ENCODE measurements at places on chromosomes 4 and X.

- no peak for DNase-seq
These were observed 4.1 kb downstream of the ENPEP start for GRCh38 chr4:110480031-110480549.

DNA sequence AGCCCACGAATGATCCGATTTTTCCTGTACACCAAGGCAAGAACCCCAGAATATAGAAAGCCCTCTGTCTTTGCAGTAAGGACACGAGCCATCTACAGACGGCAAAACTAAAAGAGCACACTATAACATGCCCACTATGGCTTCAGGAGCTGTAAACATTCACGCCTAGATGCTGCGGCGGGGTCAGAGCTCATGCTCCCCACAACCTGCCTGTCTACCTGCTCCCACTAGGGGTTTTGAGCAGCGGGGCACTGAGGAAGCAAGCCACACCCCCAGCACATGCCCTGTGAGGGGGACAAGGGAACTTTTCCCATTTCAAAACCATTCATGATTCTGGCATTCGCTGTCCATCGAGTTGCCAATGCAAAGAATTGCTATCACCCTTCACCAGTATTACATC is 144.8 kb downstream of the PAPSS1 start:
- DNase-seq, result no peak

DNA sequence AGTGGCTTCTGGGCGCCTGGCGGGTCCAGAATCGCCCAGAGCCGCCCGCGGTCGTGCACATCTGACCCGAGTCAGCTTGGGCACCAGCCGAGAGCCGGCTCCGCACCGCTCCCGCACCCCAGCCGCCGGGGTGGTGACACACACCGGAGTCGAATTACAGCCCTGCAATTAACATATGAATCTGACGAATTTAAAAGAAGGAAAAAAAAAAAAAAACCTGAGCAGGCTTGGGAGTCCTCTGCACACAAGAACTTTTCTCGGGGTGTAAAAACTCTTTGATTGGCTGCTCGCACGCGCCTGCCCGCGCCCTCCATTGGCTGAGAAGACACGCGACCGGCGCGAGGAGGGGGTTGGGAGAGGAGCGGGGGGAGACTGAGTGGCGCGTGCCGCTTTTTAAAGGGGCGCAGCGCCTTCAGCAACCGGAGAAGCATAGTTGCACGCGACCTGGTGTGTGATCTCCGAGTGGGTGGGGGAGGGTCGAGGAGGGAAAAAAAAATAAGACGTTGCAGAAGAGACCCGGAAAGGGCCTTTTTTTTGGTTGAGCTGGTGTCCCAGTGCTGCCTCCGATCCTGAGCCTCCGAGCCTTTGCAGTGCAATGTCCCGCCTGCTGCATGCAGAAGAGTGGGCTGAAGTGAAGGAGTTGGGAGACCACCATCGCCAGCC is at the start of gene ATOH1:
TSS of gene ATOH1 (plus strand) at position 422 of the 663 bp plus-strand sequence. CDS start at position 596, 174 bp downstream.
- DNase-seq, result no peak

- no peak for DNase-seq
These were observed 344.6 kb downstream of the MID1IP1 start for GRCh38 chrX:39145859-39146258.

DNA sequence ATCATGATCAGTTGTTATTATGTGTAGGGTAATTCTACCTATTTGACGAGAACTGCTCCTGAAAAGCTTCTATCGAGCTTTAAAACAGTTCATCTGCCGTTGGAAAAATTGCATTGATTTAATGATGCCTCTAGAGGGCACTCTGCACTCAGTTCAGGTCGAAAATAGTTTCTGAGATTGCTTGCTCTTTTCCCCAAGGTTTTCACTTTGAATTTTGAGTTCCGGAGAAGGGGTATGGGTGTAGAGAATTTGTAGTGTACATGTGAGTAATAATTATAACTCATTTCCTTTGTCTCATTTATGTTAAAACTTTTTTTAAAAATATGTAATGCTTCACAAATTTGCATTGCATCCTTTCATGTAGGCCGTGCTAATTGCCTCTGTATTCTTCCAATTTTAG is 28.4 kb upstream of the TNIP3 start:
- no peak for DNase-seq

DNA sequence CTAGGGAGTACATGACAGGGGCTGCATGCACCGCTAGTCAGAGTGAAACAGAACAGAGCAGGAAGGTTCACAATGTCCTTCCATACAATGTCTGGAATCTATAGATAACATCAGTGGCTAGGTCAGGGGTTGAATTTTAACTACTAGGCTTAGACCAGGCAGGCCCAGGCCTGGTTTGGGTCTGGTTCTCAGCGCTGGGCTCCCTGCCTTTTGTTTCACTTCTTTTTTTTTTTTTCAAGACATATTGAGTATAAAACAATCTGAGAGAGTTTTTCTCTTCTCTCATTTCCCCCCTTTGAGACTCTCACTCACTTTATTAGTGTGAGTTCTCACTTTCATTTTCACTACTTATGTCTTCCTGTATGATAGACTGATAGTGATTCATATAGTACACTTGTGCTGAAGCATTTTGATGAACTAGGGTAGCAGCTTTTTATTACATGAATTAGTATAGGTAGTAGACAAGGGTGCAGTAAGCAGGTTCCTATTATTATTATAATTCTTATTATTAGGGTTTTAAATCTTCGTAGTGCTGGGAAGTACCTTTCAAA is 120.0 kb upstream of the ZDHHC15 start:
- no peak for DNase-seq

GRCh38 chr4:6900956-6901355 is 8.7 kb upstream of the TBC1D14 start:
- no peak for DNase-seq

GRCh38 chr4:75948822-75949444 is 8.1 kb upstream of the NAAA start:
- DNase-seq, result no peak

GRCh38 chr4:186915816-186916215 is 192.2 kb upstream of the FAT1 start:
- DNase-seq, result peak; percentile 2

DNA sequence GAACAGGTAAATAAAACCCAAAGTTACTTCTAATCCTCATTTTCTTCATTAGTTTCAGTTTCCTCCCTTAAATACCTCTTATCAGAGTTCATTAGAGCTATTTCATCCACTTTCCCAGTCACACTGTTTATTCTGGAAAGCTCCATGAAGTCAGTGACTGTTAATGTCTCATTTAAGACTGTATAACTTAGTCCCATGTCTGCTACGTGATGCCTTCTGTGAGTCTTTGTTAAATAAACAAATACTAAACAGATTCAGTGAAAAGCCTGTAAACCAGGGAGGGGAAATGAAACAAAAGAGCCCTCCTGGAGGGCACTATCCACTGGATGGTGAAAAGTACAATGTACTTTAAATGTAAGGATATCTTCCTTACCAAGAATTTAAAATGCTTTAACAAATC is 24.7 kb downstream of the ACE2 start:
- no peak for DNase-seq

DNA sequence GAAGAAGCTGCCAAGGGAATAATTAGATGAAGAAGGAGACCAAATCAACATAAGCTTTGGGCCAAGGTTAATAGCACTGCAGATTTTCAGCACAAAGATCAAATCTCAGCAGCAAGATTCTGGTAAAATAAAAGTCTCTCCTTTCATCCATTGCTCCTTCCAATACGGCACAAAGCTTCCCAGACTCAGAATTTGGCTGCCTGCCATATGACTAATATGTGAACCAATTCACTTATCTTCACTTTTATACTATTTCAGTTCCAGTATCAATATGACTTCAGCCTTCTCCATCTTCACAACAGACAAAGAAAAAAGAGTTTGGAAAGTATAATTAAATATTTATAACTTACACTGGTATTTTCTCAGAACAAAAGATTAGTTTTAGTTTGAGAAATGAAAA is 978.3 kb upstream of the GRID2 start:
- no peak for DNase-seq

DNA sequence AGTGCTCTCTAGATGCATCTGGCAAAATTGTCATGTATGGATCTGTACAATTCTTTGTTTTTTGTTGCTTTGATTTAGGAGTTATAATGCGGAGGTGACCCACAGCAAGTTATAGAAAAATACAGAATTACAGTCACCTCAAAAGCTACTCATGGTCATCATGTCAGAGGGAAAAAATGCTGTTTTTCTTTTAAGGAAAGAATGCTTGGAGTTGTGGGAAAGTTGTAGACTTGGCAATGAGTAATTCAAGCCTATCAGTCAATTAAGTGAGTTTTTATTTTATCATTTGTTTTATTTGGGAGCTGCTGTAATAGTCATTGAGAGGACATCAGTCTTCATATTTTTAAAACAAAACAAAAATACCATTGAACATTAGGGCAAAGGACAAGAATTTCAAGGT is 16.4 kb downstream of the FHL1 start:
- DNase-seq, result no peak

DNA sequence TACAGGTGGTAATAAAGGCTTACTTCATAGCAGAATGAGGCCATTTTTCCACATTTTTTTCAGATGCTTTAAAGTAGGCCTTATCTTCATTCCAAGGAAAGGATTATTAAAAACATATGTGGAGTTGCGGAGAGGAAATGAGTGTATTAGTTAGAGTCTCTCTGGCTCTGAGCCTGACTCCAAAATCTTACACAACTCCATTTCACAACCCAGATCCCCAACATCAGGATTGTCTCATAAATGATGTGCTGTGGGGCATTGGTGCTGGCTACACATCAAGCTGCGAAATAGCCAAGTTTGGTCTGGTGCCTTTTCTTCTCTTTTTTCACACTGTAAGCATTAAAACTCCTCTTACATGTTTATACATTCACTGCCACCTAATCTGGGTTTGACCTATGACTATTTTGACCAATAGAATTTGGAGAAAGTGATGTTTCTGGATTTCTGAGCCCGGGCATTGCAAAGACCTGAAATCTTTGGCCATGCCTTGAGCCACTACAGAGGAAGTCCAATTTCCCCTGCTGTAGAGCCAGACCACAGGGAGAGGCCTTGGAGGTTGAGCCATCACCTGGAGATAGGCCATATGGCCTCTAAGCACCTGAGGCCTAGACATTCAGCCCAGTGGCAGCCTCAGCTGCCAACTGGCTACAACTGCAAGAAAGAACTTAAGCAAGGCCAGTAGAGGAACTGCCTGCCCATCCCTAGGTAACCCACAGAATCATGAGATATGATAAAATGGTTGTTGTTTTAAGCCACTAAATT is 16.7 kb upstream of the SOD3 start:
- DNase-seq, result no peak

- no peak for DNase-seq
These were observed 471 bp downstream of the MCTS1 start for GRCh38 chrX:120604361-120604782.

DNA sequence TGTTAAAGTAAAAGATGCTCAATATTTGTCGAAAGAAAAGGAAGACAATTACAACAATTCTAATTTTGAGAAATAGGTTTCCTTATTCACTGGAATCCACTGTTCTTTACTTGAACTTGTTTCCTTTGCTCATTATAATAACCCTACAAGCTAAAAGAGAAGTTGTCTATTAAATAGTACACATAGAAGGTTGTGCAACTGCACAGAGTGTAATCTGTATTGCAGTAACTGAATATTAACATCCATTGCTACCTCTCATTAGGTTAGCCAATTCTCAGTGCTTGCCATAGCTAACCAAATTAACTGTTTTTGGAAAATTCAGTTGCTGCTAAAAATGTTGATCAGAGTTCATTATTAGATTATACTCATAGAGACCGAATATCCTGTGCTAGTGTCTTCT is 120.0 kb downstream of the PDLIM5 start:
- DNase-seq, result no peak

GRCh38 chrX:23292988-23293651 is 41.5 kb upstream of the PTCHD1 start:
- DNase-seq, result no peak

DNA sequence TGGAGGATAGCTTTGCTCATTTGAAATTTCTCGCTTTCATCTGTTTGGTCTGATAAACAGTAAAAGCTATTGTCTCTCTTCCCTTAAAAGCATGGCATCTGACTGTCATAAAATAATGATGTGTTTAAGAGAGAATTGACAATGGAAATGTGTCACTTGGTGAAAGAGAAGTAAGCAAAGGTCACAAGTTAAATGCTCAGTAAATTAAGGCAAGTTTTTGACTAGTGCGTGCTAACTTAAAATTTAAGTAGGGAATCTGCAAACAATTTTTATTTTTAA is 161.6 kb upstream of the ANKRD50 start:
- no peak for DNase-seq

DNA sequence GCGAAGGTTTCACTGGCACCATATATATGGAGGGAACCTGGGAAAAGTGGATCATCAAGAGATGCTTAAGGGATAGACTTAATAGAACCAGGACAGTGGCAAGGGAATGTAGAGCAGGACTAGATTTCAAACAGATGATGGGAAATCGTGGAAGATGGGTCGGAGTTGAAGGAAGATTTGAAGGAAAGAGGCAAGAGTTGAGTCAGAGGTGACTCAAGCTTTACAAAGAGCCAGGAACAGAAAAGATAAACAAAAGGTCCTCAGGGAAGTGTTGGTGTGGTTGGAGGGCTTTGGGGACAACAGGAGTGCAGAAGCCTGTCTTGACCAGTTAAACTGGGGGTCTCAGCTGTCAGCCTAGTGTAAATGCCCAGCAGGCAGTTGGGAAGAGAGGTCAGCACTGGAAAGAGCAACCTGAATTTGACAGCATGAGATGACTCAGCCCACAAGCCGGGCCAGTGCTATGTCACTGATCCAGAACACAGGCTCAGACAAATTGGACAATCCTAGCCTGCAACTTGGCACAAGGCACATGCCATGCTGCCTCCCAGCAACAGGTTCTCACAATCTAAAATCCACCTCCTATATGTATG is 230.5 kb downstream of the IDS start:
- no peak for DNase-seq

DNA sequence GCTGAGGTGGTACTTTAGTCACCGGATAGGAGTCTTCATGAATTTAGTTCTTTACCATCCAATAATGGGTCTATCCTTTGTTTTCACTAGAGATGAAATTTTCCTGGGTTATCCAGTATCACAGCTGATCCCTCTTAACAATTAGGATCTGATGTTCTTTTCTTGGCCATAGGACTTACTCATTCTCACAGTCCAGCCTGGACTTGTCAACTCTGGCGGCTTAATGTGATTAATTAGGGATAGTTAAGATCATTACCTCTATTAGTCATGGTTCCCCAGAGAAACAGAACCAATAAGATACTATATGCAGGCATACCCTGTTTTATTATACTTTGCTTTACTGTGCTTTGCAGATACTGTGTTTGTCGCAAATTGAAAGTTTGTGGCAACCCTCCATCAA is 272.7 kb upstream of the FAT4 start:
- DNase-seq, result no peak

GRCh38 chrX:103628386-103629317 is at the start of gene TCEAL1:
TSS of gene TCEAL1 (plus strand) at chrX:103628975. CDS start at chrX:103629917, 942 bp downstream.
- no peak for DNase-seq

- DNase-seq, result no peak
These were observed 48.6 kb upstream of the EMCN start for GRCh38 chr4:100566396-100566795.

- no peak for DNase-seq
These were observed 80.2 kb downstream of the DIAPH2 start for GRCh38 chrX:96764864-96765263.

GRCh38 chrX:72018277-72019112 is 107.8 kb downstream of the NHSL2 start:
- no peak for DNase-seq

- DNase-seq, result no peak
These were observed 34.8 kb downstream of the GPR101 start for GRCh38 chrX:136999024-136999423.

- no peak for DNase-seq
These were observed 331.1 kb upstream of the SLC7A11 start for GRCh38 chr4:138573246-138573645.

GRCh38 chr4:145035494-145036136 is 62.4 kb downstream of the ANAPC10 start:
- DNase-seq, result no peak

- DNase-seq, result no peak
These were observed 94.1 kb upstream of the GK2 start for GRCh38 chr4:79502081-79502480.

All from iPS DF 19.7 (cell line).